Activated CD4-positive, alpha-beta T cell treated with anti-CD3 and anti-CD28 coated beads, Interleukin-2, amount 50 U/mL, for 16 hours (primary cell): ENCODE measurements at places on chromosomes 13 and 19.

DNA sequence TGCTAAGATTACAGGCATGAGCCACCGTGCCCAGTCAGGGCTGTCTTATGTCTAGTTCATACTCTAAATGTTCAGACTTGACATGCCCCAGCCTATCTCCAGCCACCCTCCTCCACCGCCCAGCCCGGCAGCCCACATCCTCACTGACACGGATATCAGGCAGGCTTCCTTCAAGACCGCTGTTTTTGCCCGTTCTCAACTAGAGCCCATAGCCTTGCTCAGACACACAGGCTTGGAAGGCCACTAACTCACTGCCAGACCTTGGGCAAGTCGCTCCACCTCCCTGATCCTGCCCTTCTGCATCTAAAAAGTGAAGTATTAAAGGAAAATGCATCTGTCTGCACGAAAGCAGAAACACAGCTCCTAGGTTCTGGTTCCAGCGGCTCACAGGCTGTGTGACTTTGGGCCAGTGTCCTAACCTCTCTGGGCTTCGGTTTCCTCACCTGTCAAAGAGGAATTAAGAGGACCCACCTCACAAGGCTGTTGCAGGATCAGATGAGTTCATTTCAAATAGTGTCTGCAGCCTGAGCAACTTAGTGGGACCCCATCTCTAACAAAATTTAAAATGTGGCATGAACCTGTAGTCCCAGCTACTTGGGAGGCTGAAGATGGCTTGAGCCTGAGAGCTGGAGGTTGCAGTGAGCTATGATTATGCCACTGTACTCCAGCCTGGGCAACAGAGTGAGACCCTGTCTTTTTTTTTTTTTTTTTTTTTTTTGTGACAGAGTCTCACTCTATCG, 14.5 kb upstream of the CERS4 start:
- DNase-seq: peak; percentile 56

GRCh38 chr19:55460670-55461258, 678 bp downstream of the ISOC2 start:
- DNase-seq: peak; percentile 65

DNA sequence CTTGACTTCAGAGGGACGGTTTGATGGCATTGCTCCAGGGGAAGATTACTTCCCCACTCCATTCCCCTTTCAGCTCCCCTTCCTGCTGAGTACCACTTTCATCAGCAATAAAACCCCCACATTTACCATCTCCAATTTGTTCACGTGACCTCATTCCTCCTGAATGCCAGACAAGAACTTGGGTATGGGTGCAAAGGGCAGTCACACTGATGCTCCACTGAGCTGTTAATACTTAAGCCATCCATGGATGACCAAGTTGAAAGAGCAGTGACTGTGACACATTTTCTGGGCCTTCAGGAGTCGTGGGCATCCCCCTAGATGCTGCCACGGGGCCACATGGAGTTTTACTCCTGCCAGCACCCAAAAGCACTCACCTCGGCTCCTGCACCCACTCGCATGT, 93.1 kb downstream of the STOML3 start:
- no peak for DNase-seq

DNA sequence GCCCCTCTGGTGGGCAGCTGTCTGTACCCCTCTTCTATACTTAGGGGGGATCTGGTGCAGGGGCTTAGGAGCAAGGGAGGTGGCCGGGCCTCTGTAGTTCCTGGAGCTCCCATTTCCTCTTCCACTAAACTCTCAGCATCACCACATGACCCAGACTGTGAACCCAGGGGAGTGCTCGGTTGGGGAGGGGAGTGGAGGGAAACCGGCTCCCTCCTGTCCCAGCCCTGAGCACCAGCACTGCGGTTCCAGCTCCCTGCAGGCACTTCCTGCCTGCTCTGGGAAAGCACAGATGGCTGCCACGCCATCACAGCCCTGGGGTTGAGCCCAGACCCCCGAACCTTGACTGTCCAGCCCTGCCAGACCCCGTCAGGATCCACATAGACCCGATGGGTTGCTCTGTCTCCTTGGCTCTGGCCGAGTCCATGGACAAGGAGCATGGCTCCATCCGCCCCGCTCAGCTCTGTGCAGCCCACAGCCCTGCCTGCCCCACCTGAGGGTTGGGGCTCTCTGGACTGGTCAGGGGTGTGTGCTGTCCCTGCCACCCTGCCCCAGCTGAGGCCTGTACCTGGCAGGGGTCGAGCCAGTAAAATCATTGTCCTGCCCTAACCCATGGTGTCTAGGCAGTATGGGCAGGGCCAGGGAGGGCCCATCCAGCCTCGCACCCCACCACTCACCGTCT, 36.0 kb upstream of the SLC7A10 start:
- no peak for DNase-seq

DNA sequence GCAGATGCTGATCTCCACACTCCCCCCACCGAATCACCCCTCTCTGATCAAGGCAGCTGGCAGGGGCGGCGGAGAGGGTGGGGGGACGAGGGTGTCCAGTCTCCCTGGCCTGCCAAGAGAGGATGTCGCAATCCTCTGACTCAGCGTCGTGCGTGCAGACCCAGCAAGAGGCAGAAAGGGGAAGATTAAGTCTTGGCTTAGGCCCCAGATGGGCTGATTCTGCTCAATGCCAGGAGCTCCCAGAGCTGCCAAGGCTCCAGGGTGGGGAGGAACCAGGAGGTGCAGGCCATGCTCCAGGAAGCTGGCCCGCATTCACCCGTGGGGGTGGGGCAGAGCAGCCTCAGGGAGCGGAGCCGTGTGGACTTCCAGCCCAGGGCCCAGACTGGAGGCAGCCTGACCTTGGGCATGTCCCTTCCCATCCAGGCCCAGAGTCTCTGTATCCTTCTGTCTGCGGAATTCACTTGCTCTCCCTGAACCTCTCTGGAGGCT, 6.6 kb upstream of the BCL3 start:
- DNase-seq: peak; percentile 43

DNA sequence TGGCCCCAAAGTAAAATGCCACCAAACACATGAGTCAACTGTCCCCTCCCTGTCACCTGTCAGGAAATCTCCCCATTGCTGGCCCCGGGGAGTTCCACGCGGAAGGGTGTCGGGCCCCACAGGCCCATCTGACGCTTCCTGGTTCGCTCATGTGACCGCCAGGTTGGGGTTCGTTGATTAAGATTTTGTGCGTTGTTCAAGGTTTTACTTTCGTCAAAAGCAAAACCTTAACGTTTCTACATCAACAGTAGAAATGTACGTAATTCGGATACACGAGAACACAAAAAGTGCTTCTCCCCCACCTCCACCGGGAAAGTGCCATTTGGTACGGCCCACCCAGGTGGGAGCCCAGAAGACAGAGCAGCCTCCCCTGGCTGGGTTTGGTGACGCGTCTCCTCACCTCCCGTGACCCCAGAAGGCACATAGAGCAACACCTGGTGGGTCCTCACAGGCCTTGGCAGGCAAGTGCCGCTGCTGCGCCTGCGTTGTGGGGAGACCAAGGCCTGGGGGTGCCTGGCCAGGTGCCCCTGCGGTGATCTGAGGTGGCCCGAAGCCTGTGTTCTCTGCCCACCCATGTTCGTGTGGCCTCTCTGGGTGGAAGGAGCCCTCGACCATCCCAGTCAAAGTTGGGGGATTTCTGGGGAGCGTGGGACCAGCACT, 161.6 kb downstream of the KDM4B start:
- DNase-seq: no peak

DNA sequence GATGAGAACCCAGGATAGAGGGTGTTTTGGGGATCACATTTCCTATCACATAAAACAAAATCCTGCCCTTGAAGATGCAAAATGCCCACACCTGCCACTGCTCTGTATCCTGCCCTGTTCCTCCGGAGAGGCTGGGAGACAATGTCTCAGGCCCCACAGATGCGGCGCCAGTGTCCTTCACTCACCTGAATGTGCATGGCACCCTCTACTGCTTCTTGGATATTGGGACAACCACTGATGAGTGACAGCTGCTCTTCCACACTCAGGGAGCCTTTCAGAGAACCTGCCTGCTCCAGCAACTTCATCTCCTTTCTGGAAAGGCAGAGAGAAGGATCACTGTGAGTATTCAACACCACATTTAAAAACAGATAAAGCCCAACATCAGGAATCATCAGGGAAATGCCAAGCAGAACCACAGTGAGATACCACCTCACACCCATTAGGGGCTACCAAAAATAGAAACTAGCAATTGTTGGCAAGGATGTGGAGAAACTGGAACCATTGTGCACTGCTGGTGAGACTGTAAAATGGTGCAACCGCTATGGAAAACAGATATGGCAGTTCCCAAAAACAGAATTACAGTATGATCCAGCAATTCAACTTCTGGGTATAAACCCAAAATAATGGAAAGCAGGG, 36.4 kb downstream of the CRYL1 start:
- DNase-seq: peak; percentile 60

DNA sequence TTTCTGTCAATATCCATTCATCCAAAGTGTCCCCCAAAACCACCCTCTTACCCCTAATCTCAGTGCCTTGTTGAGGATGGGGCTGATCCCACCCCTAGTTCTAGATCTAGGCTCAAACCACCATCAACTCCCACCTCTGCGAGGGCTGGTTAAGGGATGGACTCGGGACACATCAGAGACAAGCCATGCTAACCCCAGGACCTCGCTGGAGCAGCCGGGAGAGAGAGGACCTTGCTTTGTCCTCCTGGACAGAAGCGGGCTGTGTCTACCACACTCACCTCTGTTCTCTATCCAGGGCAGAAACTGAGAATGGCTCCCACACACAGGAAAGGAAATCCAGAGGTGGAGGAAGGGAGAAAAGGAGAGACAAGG, 90.8 kb upstream of the UQCRFS1 start:
- DNase-seq: no peak

DNA sequence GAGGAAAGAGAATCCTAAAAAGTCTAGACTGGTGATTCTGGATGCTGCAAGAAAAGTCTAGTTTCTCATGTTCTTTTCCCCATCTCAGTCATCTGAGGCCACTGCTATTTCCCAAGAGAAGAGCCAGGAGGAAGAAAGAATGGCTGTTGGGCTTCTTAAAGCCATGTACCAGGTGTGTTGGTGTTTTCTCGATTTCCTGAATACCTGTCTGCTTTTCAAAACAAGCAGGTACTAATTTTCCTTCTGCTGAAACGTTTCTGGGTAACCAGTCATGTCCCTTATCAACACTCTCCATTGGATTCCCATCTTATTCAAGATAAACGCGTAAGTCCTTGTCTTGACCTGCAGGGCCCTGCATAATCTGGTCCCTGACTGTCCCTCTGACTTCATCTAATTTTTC, 1.1 kb downstream of the ZNF570 start:
- no peak for DNase-seq

DNA sequence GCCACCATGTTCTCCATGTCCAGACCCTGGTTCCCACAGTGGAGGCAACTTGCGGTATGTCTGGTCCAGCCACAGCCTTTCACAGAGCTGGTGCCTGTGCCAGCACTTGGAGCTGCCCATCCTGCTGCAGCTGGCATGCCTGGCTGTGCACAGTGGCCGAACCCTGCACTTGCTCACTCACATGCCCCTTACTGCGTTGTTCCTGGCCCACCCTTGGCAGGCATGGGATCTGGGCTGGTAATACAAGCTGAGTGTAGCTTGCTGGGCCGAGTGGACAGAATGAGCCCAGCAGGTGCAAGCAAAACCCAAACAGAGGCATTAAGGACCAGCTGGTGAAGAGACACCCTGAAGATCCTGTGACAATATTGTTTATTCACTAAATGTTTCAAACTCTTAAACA, 583.9 kb upstream of the SLITRK6 start:
- DNase-seq: no peak

- no peak for DNase-seq
Observed at GRCh38 chr19:7767487-7767886, 4.4 kb downstream of the CLEC4M start.

GRCh38 chr19:45508861-45509691, 1.8 kb downstream of the VASP start:
- peak; percentile 70 for DNase-seq

DNA sequence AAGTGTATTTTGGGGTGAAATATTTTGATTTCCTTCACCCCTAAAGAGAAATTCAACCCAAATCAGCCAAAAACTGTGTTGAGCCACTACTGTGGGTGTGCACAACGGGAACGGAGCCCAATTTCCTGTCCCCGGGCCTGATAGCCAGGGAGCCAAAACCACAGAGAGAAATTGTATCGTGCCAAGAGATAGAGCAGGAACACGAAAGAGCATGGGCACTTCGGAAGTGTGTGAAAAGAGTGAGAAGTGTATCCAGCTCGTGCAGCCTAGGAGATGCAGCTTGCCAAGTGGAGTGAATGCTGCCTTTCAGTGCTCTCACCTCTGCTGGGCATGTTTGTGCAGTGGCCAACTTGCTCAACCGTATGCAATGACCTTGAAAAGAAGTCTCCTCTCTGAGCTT, 19.4 kb upstream of the PLEKHF1 start:
- no peak for DNase-seq

DNA sequence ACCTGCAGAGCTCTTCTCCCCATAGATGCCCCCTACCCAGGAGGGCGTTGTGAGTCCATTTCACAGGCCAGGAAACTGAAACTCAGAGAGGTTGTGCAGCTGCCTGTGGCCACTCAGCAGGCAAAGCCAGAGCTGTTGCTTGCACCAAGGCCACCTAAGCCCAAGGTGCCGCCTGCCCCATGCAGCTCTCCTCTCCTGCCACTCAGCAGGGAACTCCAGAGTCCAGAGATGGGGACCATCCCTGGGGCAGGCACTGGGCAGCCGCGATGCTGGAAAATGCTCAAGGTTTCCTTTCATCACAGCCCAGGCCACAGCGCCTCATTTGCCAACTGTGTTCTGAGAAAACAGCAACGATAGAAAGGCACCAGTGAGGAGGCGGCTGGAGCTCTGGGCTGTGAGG, 41.0 kb upstream of the PEPD start:
- no peak for DNase-seq

DNA sequence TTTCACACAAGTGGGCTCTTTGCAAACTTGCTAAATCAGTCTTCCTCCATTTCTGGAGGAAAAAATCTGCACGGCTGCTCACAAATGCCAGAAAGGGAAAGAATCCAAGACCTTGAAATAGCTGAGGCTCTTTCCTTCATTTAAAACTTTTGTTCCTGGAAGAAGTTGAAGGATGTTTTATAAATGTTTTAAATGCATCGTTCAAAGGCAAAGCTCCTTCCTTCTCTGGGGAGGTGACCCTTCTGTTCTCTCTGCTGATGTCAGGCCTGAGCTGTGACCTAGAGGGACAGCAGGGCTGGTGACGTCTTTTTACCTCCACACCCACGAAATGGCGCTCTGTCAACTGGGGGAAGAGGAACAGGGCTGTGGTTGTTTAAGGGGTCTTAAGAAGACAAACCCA, 376.4 kb upstream of the ZNF507 start:
- no peak for DNase-seq

DNA sequence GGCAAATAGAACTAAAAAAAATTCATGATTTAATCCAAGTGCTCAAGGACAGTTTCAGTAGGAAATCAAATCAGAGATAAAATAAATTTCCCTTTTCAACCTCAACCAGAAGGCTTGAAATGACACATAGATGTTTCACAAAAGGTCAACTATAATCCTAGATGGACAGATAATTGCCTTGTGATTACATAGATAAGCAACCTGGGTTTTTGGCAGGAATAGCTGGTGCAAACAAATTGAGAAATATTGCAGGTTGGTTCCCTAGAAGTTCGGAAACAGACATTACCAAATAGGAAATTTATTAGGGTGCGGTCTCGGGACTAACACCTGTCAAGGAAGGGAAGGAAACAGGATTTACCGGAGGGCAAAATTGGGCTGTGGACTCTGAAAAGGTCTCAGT, 497.5 kb downstream of the COG6 start:
- DNase-seq: no peak
